ENCODE measurements at places on chromosomes 11 and 22.

DNA sequence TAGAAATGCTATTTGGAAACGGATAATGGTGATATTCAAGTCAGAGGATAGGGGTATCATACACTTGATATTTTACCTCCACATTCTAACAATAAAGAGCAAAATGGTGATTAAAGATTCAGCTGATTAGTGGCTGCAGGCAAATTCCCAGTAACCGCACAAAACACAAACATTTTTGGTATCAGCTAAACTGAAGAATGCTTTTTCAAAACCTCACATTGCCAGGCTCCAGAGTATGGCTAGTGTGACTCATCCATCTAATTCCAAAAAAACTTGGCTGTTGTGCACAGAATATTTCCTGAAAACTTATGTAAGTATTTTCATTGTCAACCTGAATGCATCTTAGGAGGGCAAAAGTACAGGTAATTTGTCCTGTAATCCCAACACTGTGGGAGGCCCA is 10.9 kb downstream of the SRPRA start:
- no peak for DNase-seq

GRCh38 chr22:43298062-43298801 is 44.9 kb downstream of the SCUBE1 start:
- no peak for DNase-seq

DNA sequence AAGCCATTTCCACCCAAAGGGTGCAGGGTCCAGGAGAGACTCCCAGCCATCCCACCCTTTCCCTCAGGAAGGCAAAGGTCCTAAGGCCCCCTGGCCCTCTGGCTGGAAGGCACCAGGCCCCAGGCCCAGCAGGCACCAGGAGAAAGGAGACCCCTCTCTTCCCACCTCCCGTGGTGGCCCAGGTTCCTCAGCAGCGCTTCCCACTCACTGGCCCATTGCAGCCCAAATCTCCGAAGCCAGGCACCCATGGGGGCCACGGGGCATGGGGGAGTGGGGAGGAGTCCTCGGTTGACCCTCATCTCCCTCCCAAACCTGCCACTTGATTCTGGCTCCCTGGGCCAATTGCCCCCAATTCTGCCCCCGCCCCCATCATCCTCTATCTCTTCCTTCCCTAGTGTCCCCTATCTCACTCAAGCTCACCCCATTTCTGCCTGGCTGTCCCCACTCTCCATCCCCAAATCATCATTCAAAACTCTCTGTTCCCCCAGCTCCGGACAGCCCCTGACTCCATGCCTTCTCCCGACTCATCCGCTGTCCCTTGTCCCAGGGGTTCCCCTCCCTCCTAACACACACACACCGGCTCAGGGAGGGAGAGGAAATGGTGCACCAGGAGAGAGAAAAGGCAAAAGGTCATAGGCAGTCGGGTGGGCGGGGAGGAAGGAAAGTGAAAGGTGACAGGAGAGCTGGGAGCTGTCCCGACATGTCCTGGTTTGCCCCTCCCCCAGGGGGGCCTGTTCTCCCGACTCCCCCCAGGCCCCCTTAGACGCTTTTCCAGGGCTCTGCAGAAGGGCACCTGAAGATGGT is 1.2 kb downstream of the LIF start:
- no peak for DNase-seq

- DNase-seq: no peak
These were observed 3.0 kb upstream of the RFPL3 start for GRCh38 chr22:32354360-32355351.

DNA sequence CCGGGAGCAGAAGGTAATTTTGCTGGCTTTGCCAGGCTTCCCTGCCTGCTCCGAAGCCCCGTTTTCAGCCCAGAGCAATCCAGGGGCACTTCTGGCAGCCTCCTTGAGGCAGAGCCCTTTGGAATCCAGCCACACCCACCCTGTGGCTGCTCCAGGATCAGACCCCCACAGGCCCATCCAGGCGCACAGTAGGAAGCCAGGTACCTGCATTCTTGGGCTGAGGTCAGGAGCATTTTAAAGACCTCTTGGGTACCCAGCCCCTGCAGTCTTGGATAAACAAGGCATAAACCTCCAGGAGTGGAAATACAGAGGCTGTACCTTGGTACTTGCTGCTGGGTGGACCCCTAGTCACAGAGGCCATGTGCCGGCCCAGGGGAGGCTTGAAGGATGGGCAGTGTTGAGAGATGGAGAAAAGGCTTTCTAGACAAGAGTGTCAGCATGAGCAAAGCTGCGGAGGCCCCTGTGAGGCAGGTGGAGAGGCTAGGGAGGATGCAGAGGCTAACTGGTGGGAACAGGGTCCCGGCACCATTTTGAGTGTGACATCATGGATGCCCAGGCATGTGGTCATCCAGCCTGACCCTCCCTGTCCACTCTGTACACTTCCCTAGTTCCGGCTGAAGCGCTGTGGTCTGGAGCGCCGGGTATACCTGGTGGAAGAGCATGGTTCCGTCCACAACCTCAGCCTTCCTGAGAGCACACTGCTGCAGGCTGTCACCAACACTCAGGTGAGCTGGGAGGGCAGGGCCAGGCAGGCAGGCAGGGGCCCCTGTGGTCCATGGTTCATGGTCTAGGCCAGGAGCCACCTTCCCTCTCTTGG is 3.9 kb downstream of the MUS81 start:
- no peak for DNase-seq

- no peak for DNase-seq
These were observed 87.8 kb downstream of the FBXO7 start for GRCh38 chr22:32562401-32562800.

DNA sequence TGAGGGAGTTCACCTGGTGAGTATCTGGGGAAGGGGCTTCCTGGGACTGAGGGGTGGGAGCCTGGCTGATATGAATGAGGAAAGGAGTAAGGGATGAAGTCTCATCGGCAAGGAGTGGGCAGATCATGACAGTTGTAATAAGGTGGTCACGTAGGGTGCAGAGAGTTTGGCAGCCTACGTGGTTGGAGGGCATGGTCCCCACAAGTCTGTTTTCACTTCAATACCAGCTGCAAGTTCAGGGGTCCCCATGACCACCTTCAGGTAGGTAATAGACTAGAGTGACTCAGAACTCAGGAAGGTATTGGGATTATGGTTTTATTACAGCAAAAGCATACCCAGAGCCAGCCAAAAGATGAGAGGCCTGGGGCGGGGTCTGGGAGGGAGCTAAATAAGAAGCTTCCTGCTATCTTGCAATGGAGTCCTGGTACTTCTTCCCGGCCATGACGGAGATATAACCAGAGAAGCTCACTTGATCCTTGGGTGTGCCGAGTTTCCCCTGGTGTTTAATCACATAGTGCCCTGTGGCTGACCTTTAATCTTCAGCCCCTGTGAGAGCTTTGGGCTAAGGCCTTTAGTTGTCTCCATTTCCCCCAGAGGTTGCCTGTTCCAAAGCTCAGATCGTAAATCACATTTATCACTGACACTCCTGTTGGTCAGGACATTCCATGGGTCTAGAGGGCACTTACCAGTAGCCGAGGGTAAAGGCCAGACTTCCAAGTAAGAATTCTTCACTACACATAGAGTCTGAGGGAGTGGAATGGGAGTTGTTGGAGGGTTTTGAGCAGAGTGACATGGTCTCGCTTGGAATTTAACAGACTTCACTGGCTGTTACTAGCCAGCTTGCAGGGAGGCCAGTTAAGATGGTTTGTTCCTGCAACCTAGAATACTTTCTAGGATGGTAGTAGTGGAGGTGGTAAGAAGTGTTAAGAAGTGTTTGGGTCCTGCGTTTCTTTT is 9.1 kb downstream of the SLC3A2 start:
- no peak for DNase-seq

DNA sequence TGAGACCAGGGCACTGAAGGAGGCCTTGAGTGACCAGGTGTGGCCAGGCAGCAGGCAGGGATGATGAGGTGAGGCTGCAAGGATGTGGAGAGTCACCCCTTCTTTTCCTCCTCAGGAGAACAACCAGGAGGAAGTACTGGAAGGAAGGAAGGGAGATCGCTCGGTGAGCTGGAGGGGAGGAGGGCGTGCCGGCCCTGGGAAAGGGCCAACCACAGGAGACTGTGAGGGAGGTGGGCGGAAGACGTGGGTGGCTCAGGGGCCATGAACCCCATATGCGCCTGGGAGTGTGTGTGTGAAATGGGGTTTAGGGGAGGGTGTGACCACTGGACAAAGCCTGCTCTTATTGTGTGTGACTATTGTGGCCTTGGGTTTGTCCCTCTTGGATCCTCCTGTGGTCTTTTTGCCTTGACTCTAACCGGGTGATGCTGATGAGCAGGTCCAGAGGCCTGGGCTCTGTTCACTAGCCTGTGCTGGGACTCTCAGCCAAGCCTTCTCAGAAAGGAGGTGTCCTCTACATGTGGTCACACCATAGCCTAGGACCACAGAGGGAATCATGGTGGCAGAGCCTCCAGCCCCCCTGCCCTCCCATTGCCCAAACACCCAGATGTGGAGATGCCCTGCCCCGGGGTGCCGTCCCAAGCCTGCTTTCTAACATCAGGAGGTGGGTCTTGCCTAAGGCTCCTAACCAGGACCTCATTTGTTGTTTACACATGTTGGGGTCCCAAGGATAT is 41.3 kb upstream of the TUB start:
- DNase-seq: no peak

GRCh38 chr22:49548356-49549202 is 279.1 kb downstream of the BRD1 start:
- no peak for DNase-seq

GRCh38 chr11:10908215-10908951 is 50.5 kb upstream of the ZBED5 start:
- DNase-seq: no peak

- no peak for DNase-seq
These were observed 15.4 kb downstream of the ARHGEF17 start for GRCh38 chr11:73323464-73323863.

- no peak for DNase-seq
These were observed 1.3 kb upstream of the BBS1 start for GRCh38 chr11:66509131-66509561.

GRCh38 chr11:68741463-68741862 is 9.9 kb downstream of the TESMIN start:
- no peak for DNase-seq

- no peak for DNase-seq
These were observed 5.2 kb upstream of the TNFRSF13C start for GRCh38 chr22:41931701-41932269.

GRCh38 chr11:61049859-61050258 is 52.4 kb upstream of the CD5 start:
- DNase-seq: no peak

- no peak for DNase-seq
These were observed 187.4 kb upstream of the NARS2 start for GRCh38 chr11:78762105-78762504.

DNA sequence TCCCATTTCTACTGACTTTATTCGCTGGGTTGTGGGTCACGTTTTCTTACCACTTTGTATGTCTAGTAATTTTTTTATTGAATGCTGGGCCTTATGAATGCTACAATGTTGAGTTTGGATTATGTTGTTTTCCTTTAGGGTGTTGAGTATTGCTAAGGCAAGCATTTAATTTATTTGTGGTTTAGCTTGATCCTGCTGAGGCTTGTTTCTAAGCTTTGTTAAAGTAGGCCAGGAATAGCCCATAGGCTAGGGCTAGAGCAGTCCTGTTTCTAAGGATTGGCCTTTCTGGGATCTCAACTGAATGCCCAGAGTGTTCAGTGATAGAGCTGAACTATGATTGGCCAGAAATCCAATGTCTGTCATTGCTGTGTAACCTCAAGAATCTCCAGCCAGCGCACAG is 56.1 kb upstream of the LDLRAD3 start:
- DNase-seq: no peak

DNA sequence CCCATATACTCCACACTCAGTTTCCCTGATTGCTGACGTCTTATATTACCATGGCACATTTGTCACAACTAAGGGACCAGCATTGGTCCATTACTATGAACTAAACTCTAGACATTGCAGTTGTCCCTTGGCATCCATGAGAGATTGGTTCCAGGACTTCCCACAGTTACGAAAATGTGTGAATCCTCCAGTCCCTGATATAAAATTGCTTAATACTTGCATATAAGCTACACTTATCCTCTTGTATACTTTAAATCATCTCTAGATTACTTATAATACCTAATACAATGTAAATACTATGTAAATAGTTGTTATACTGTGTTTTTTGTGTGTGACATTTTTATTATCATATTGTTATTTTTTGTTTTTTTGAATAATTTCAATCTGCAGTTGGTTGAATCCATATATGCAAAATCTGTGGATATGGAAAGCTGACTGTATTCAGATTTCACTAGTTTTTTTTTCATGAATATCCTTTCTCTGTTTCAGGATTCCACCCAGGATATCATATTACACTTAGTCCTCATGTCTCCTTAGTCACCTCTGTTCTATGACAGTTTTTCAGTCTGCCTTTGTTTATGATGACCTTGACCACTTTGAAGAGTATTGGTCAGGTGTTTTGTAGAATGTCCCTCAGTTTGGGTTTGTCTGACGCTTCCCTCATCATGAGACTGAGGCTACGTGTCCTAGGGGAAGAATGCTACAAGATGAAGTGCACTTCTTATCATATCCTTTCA is 55.3 kb downstream of the INSC start:
- DNase-seq: no peak

GRCh38 chr11:8055091-8055835 is 25.7 kb upstream of the TUB start:
- DNase-seq: no peak

DNA sequence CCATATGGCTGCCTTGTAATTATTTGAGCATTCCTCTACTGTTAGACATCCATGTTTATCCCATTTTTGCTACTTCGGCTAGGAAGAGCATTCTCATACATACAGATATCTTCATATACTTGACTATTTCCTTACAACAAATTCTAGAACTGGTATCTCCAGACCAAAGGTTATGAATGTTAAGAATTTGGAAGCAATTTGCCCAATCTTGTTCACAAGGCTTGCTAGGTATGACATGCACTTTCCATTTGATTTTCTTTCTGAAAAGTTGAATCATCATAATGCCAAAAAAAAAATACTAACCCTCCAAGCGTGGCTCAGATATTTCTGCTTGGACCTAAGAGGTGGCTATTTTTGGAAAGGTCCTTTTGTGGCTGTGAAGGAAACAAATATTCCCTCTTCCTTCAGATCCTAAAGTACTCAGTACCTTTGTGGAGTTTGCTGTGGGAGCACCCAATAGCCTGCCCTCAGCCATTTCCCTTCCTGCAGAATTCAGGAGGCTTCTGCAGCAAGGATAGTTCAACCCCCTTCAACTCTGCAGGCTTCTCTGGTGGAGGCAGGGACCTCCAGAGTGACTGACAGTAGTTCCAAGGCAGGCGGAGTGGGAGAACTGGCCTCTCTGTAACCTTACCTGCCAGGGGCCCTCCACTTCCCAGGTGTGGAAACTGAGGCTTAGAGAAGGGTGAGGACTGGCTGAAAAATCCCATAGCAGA is 22.0 kb upstream of the CPT1A start:
- no peak for DNase-seq

GRCh38 chr22:49956914-49957825 is 3.4 kb upstream of the PIM3 start:
- DNase-seq: no peak

Measured in GOT3 (cell line).